ENCODE measurements at places on chromosomes 16 and 17.

GRCh38 chr17:62678214-62678919 is 50.9 kb downstream of the MRC2 start:
- no peak for DNase-seq

DNA sequence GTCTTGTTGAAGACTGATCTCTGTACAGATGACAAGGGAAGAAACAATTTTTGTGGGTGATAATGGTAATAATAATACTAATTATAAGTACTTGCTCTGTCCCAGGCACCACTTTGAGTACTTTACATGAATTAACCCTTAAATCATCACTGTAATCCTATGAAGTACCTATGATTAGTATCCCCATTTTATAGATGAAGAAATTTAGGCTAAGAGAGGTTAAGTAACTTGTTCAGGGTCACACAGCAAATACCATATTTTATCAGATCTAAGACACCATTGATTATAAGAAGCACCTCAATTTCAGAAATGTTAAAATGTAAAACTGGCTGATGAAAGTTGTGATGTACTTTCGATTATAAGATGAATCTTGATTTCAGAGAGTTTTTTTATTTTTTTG is 18.6 kb downstream of the TADA2A start:
- no peak for DNase-seq

GRCh38 chr17:36722121-36722902 is 120.9 kb downstream of the MRM1 start:
- DNase-seq: peak; percentile 82

DNA sequence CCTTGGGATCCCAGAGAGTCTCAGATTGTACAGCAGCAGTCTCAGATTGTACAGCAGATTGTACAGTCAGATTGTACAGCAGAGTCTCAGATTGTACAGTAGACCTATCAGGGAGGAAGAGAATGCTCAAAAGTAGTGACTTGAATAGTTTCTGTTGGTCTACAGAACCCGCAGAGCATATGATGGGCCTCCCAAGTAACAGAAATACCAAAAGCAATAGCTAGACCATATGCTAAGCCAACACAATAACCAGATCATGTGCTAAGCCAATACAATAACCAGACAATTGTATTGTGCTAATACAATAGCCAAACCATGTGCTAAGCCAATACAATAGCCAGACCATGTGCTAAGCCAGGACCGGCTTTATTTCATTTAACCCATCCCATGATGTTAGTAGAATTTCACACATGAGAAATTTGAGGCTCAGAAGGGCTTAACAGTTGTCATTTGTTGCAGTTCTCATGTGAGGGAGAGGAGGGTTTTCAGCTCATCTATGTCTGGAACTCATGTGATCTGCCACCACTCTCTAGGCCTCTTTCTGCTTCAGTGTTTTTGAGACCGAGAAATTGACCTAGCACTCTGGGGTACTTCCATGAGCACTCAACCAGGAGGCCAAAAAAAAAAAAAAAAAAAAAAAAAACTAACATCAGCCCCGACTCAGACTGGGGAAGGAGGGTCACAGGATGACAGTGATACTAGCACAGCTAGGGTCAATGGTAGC is 144.0 kb downstream of the SOX9 start:
- DNase-seq: no peak

- DNase-seq: no peak
These were observed 529.0 kb upstream of the CDH5 start for GRCh38 chr16:65837464-65837863.

DNA sequence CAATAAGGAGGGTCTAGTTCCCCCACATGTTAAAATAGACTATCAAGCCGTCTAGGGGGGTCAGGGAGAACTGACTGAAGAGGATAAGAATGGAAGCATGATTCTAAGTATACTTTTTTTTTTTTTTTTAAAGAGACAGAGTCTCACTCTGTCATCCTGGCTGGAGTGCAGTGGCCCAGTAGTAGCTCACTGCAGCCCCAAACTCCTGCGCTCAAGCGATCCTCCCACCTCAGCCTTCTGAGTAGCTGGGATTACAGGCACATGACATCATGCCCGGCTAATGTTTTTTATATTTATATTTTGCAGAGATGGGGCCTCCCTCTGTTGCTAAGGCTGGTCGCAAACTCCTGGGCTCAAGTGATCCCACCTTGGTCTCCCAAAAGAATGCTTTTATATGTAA is 14.2 kb downstream of the AMFR start:
- no peak for DNase-seq

Measured in activated CD4-positive, alpha-beta T cell treated with anti-CD3 and anti-CD28 coated beads, Interleukin-2, amount 10 ng/mL, durations not matched to agents 7 days and 5 days (primary cell).